ENCODE measurements at places on chromosomes 3 and 15.

- no peak for DNase-seq
Measured at GRCh38 chr3:191138937-191139336, 60.1 kb upstream of the OSTN start.

GRCh38 chr3:196444500-196444894, 12.3 kb upstream of the UBXN7 start:
- no peak for DNase-seq

- DNase-seq, result no peak
Measured at GRCh38 chr3:40313975-40314860, 4.7 kb downstream of the EIF1B start.

GRCh38 chr3:27827041-27827440, 104.9 kb upstream of the EOMES start:
- no peak for DNase-seq

DNA sequence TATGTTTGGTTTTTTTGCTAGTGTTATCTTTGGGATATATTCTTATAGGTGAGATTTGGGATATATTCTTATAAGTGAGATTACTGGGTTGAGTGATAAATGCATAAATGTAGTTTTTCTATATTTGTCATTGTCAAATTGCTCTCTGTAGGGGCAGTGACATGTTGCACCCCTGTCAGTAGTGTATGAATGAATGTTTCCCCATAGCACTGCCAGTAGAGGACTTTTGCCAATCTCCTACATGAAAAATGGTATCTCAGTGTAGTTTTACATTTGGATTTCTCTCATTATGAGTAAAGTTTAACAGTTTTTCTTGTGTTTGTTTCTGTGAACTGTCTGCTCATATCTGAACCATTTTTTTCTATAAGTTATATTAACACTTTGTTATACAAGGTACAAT, 13.6 kb downstream of the U2SURP start:
- no peak for DNase-seq

DNA sequence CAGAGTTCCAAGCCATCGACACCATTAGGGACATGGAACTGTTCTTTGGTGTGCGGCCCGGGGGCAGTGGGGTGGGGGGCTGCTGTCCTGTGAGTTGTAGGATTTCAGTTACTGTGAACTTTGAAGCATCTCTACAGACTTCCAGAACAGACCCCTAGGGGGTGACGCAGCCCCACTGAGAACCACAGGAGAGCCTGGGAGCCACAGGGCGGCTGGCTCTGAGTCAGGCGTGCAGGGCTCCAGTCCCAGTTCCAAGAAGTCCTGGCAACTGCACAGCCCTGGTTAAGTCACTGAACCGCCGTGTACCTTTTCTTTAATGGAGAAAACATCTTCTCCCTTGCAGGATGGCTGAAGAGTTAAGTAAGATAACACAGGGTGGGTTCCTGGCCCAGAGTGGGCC, 23.5 kb upstream of the LRTM1 start:
- no peak for DNase-seq

DNA sequence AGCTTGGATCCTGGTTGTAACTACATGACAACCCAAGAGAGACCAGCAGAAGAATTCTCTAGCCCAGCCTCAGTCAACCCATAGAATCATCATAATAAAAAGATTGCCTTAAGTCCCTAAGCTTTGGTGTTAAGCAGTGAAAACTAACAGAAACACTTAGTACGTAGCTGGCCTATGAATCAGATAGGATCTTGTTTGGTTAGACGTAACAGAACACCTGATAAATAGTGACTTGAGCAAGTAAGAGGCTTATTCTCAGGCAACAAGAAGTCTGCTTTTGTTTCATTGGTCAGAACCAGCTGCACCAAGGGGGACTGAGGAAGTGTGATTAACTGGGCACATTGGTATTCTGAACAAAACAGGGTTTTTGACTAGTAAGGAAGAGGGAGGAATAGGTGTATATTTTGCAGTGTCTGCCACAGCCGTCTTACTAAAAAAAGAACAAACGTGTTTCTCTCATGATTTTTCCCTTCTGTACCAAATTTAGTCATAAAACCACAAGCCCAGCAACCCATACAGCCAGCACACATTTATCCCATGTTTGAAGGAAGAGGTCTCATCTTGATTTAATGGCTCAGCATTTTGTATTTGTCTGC, 53.3 kb upstream of the GLCE start:
- DNase-seq, result no peak

DNA sequence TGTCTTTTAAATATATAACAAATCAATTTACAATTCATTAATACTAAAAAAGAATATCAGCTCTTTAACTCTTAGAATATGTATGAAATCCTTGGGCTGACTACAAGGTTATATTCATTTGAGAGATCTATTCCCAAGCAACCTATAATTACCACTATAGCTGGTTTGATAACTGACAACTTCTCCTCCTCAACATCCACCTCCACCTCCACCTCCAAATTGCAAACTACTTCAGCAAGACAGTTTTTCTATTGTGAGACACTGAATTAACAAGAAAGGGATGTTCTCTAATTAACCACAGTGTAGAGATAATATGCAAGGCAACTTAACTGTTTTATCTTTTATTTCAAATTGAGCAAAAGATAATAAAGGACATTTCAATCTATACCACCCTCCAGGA, 284.8 kb upstream of the ARL6 start:
- no peak for DNase-seq

GRCh38 chr15:52100807-52101442, 11.7 kb downstream of the BCL2L10 start:
- DNase-seq, result no peak

DNA sequence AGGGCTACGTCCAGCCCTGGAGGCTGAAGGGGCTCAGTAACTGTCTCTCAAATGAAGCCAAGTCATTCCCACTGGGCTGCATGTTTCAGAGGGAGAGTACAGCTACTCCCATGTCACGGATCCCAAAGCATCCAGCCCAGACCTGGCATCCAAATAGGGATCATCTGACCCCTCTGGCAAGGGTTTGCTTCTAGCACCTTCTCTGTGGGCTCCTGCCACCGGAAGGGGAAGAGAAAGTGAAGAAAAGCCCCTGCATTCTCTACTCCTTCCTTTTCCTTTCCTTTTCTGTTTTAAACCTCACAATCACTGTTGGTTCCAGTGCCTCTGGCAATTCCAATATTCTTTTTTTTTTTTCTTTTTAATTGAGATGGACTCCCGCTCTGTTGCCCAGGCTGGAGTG, 64.5 kb upstream of the CTSH start:
- DNase-seq, result no peak

GRCh38 chr3:154971771-154972326, 108.3 kb upstream of the MME start:
- DNase-seq, result no peak

GRCh38 chr15:31271711-31272557, 54.7 kb upstream of the KLF13 start:
- DNase-seq, result no peak

DNA sequence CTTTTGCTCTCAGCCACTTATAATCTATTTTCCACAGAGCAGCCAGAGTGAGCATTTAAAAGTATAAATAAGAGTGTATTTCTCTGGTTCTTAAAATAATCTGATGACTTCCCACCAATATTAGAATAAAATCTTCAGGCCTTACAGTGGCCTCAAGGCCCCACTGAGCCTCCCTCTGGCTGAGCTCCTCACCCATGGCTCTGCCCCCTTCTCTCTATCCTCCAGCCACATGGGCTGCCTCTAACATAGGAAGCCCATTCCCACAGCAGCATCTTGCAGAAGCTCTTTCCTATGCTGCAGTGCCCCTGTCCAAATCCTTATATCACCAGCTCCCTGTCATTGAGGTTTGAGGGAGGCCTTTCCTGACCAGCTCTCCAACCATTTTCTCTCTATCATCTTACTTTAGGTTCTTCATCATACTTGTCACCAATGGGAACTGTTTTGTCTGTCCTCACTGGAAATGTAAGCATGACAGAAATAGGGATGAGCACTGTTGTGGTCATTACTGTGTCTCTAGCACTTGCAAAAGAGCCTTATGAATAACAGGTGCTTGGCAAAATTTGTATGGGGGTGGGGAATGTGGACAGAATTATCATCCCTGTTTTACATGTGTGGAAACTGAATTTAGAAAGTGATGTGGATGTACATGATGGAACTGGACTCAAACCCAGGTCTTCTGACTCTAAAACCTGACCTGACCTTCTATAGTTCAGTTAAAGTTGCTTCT, 250.6 kb downstream of the NR1D2 start:
- no peak for DNase-seq

DNA sequence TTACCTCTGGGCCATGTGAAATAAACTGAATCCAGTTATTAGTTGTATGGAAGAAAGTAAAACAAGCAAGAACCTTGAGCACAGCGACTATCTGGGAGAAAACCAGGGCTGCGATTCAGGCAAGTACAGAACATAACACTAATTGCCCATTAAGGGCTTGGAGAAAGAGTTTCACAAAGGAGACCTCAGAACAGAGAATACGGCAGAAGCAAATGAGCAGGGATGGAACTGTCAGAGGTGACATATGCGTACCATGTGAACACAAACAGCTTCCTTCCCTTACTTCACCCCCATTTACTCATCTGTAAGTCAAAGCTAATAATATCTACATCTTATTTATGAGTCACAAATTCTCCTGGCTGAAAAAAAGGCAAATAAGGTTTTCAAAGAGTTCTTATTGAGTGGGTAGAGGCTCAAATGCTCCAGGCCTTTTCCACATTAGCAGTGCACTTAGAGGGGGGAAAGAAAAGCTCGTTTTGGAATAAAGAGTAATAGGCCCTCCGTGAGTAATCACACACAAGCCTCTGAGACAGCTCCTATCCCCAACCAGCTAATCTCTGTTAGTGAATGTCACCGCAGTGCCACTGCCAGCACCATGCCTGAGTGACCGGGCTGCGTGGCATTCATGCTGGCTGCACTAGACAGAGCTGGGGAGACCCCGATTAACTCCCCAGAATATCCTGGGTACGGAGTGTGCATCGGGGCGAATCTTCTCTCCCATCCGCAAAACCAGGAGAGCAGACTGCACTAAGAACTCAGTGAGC, 2.6 kb downstream of the PCSK6 start:
- DNase-seq, result no peak

GRCh38 chr3:16377847-16378302, 112.9 kb downstream of the OXNAD1 start:
- no peak for DNase-seq

DNA sequence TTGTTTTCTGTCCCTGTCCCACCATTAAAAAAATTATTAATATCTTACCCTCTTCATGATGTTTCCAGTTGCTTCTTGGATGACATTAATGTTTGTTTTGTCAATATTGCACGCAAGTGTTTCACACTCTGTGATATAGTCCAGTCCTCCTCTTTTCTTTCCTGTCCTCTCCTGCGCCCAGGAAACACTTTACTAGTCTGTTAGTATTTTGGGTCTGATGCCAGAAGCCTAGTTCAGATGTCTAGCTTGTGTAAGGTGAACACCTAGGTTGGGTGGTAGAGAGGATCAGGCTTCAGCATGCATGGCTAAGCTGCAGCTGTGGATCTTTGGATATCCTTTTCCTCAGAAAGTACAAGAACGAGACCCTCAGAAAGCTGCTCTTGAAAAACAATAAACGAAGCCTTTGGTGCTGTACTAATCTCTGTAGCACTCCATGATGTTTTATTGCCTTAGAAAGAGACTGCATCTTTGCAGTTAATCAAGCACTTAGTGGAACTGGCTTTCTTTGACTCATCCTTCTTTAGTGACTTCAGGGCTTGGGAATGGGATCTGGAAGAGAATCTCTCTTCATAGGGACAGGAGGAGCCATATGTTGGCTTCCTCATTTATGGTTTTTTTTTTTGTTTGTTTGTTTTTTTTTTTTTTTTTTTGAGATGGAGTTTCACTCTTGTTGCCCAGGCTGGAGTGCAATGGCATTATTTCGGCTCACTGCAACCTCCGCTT, 253.4 kb downstream of the LPP start:
- no peak for DNase-seq

DNA sequence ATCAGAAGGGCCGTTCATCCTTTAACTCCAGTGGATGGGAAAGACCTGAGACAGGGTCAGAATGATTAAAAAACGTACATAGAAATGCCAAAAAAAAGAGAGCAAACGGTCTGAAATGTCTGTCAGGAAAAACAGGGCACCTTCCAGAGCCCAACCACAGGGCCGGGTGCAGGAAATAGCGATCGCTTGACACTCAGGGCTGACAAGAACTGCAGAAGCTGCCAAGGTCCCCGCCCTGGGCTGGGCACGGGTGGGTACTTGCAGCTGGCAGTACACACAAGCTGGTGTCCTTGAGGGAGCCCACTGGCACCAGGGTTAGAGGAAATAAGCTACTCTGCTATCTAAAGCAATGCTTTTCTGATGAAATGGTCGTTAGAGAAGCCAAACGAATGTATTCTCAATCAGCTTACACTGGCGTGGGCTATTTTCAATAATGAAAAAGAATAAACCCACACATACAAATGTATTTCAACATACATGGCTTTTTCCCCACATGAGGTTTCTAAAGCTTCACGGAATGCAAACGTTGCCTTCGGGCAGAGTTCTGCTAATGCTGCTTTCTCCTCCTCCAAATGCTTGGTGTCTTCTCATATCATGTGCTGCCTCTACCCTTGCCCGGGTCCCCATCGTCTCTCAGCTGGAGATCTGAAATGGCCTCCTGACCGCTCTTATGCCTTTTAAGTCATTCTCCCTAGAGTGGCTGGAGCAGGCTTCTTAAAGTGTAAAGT, 15.6 kb downstream of the FRMD4B start:
- DNase-seq, result no peak

DNA sequence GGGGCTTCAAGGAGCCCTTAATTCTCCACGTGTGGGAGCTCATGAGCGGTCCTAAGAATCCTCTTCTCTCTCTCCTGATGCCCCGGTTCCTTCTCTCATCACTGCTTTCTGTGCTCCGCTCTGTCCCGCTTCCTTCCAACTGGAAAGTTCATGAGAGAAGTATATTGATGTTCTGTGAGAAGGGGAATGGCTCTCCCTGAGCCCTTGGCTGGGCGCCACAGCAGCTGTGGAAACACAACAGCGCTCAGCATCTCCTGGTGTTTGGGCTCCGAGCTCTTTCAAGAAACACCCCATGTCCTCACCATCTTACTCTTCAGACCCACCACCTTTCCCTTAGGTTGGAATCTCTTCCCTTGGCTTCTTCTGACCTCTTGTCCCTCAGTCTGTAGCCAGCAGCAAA, 161.7 kb downstream of the VGLL4 start:
- no peak for DNase-seq

DNA sequence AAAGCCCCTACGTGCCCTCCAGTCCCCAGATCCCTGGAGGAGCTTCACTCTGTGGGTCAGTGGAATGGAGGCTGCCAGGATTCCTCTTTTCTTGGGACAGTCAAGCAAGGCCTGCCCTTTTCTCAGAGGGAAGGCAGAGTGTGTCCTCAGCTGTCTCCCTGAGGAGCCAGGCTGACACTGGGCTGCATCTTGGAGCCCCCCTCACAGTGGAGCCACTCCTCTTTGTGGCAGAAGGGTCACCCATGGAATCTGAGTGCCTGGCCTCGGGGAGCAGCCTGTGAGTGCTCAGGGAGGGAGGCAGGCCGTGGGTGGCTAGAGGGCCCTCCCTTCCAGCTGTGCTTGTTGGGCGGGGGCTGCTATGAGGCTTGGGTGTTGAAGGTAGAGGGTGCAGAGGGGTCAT, 41.2 kb downstream of the BOC start:
- DNase-seq, result no peak

- no peak for DNase-seq
Measured at GRCh38 chr3:194740859-194741491, 55.3 kb downstream of the FAM43A start.

Data from stimulated activated naive CD4-positive, alpha-beta T cell treated with Interleukin-2 at 50 U/mL for 16 hours (primary cell).